CD8-positive, alpha-beta T cell (primary cell): ENCODE measurements at places on chromosomes 2 and 18.

DNA sequence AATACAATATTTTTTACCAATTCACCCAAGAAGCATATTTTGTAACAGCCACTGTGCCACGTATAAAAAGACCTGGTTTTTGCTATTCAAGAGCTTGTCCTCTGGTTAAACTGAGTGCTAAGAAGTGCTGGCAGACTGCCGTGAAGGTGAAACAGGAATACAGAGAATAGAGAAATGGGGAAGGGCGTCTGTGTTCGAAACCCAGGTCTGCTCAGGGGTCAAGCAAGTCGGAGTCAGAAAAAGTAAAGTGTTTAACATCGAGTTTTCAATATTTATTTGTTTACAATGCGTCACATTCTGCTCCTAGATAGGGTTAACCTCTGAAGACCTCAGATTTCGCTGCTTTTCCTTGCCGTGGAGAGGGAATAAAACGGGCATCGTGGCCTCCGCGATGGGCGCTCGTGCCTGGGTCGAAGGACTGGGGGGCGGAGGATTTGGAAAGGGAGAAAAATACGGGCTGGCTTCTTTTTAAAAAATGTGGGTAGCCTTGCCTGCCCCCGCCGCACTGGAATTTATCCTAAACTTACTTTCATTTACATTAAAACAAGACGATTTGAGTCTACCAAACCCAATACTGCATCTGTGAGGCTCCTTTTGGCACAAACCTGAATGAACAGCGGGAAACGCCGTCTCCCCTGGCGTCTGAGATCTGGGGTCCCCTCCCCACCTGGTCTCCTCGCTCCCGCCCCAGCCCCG, 1.1 kb upstream of the SNTG2 start:
- no peak for DNase-seq

DNA sequence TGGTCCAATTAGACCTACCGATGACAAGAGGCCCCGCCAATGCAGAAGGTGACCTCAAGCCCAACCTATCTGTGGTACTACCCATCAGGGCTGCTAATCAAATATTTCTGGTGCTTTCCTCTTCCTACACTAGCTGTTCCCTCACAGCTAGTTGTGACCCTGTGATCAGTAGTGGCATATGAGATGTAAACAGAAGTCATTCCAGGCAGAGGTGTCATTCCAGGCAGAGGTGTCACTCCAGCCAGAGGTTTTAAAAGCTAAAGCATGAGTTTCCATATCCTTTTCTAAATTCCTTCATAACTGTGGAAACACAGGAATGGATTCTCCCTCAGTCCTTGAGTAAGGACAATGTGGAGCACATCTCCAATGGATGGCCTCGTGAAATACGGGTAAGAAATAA, 110.9 kb upstream of the DNAJC10 start:
- no peak for DNase-seq

- DNase-seq = no peak
Measured at GRCh38 chr2:41741951-41742595, 305.7 kb upstream of the PKDCC start.

DNA sequence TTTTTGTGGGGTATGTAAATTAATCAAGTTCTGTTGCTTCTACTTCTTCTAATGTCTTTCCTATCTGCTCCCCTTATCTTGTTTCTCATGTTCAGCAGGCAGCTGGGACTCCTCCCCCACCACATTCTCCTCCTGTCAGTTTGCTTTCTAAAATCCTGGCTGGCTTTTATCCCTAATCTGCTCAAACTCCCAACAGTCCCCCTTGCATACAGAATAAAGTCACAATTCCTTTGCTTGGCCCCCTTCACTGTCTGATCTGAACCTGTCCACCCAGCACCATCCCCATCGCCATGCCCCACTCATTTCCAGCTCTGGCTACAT, 2.2 kb downstream of the CFAP221 start:
- DNase-seq = no peak

GRCh38 chr18:67509741-67510391, 6.7 kb downstream of the DSEL start:
- no peak for DNase-seq

DNA sequence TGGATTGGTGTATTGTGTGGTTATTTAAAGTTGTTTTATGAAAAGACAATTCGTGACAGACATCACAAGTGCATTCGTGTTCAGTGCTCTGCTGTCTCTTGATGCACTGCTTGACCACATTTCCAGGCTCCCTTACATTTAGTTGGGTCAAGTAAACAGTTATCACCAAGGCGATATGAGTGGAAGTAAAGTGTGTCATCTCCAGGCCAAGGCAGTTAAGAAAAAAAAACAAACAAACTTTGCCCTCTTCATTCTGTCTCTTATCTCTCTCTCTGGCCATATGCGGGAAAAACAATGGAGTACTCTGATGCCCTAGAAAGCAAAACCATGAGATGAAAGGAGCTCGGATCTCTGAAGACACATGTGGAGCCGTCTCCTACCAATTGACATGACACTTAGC, 131.1 kb downstream of the DSEL start:
- DNase-seq = no peak

DNA sequence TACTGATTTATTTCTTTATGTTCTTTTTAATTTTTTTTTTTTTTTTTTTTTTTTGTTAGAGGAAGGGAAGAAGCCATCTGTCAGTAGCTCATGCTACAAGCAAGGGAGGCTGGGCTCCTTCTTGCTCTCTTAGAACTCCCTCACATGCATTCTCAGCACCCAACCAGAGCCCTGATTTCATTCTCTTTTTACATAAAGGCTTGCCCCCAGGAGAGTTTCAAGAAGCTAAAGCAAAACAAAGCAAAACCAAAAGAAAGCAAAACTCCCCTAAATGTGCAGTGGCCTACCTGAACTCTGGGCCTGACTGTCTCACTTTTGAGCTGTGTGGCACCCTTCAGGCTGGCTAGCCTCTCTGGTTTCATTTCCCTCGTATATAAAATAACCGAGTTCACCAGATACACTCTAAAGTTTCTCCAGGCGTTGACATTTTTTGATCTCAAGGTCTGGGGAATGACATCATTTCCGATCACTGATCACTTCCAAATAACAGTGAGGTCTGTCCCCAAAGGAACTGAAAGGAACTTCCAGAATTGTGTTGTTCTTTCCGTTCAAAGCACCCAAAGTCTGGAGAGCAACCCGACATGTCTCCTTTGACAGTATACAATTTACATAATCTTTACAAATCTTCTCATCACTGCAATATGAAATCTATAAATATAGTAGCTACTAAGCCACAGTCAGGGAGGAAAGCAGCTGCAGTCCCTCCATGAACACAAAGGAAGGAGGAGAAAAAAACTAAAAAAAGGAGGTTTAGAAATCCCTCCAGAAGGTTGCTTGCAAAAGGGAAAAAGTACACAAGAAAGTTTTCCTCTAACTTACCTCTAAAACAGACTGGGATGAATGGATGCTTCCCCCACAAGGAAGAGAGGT, 145.6 kb upstream of the NCK2 start:
- peak; percentile 13 for DNase-seq

DNA sequence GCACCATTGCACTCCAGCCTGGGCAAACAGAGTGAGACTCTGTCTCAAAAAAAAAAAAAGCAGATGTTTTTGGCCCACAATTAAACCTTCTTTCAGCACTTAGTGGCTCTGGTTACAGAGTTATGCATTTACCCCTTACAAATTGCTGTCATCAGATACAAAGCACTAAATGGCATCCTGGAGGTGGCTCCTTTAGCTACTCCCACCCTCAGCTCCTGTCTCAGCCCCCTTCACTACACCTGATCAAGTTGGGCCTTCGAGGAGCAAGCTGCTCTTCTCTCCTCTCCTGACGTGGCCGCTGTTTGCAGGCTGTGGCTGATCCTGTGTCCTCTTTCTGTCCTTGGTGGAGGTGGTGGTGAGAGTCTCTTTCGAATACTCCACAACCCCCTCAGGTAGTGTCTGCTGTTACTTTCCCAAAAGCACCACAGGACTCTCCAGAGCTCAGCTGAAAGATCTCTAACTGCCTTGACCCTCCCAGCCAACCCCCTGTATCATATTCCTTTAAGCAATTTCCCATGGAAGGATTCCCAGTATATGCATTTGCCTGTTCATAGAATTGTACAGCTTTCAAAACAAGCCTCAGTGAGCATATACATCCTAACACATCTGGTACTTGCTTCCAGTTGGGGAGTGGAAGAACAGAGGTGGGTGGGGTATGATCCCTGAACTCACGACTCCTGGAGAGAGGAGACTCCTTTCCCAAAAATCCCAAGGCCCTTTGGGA, 285.9 kb downstream of the CLIP4 start:
- no peak for DNase-seq

GRCh38 chr2:13002536-13003331, 286.0 kb downstream of the TRIB2 start:
- no peak for DNase-seq

DNA sequence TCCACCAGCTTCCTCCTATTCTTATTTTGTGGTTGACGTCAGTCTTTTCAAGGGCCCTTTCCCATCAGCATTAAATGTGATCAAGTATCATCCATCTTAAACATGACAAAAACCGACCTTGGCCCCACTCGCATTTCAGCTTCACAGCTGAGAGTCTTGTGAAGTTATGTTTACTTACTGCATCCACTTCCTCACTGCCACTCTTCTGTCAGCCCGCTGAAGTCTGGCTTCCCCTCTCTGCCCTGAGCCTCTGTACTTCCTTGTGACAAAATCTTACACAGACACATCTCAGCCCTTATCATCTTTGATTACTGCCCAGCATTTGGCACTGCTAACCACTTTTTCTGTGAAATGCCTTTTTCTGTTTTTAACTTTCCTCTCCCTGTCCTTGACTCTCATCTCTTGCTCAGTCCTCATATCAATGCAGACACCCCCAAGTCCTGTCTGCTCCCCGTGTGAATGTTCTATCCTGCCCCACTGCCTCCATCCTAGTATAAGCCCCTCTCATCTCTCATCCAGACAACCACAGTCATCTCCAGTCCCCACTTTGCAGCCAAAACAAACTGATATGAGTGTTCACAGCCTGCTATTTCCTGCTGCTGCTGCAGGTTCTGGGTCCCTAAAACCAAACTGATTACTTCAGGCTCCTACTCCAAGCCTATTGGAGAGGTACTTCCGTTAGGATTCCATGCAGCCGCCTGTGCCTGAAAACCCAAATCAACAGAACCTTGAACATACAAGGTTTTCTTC, 31.4 kb downstream of the FOSL2 start:
- DNase-seq = peak; percentile 49

GRCh38 chr2:46323730-46324129, 26.5 kb downstream of the EPAS1 start:
- DNase-seq = no peak

GRCh38 chr2:108396845-108397244, 19.1 kb downstream of the SULT1C4 start:
- DNase-seq = no peak

- DNase-seq = no peak
Measured at GRCh38 chr2:86069783-86070339, 35.8 kb downstream of the POLR1A start.

DNA sequence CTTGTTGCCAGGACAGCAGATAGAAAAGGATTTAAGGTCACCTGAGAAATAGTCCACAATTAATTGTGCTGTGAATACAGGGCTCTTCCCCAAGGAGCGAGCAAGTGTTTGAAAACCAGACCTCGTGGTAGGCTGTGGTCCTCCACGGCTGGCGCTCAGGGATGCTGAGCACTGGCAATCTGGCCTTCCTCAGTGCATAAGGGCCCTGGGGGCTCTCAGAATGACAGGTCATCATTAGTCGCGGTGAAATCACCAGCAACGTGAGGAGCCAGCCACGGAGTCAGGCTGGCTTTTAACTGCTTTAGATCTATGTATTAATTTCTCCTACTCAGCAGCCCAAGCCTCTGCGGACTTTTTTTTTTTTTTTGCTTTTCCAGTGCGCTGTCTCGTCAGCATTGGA, 148.5 kb downstream of the FHOD3 start:
- DNase-seq = no peak

DNA sequence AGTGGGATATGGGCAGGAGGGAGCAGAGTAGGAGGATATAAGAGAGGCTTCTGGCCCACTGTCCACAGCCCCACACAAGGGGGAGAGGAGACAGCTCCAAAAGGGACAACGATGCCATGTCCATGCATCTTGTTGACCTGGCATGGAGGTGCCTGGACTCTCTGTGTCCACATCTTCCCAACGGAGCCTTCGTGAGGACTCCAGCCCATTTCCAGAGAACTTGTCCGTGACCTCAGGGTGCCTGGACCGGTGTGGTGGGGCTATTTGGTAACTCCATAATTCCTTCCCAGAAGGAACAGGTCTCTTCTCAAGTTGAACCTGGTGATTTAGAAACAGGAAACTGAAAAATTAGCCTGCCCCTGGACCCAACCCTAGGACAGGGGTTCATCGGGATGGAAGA, 133.9 kb downstream of the CYP26B1 start:
- no peak for DNase-seq

- no peak for DNase-seq
Measured at GRCh38 chr2:138615257-138615656, 113.7 kb downstream of the SPOPL start.

DNA sequence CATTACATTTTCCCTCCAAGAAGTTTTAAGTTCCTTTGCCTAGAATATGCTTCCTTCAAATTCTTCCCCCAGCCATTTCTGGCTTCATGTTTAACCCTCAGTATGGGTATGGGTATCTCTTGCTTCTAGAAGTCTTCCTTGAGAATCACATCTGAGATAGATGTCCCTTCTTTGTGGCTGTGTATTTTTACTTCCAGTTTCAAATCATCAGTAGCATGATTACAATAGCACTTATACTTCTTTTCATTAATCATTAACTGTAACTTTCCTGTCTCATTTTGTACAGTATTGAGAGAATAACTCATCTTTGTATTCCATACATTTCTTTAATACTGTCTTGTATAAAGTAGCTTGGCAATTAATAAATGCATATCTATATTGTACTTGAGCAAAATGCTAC, 17.3 kb upstream of the PDE1A start:
- no peak for DNase-seq

- DNase-seq = no peak
Measured at GRCh38 chr2:45567974-45568789, 42.9 kb downstream of the SRBD1 start.
